Iris pigment epithelial cell (primary cell): ENCODE measurements at places on chromosomes 2 and 18.

GRCh38 chr18:12015416-12016062 is 34.2 kb downstream of the IMPA2 start:
- peak; percentile 11 for DNase-seq

DNA sequence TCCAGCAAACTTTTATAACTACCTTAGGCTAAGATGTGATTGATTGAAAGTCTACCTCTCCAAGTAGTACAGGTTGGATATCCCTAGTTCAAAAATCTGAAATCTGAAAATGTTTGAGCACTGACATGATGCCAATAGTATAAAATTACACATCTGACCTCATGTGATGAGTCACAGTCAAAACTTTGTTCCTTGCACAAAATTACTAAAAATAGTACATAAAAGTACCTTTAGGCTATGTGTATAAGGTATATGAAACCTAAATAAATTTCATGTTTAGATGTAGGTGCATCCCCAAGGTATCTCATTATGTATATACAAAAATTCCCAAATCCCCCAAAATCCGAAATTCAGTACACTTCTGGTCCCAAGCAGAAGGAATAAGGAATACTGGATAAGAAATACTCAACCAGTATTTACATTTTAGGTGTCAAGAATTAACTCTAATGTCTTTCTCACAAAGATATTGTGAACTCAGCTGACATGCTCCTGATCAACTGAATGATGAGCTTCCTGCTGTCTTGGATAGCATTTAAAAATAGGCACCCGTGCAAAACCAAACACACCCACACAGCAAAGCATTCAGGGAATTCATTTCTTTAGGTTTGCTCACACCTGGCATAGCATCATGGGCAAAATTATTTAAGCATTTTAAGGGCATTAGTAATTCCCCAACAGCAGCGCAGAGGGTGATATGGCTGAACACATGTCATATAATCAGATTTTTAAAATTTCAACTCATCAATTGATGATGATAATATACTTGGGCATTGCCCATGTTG is 497.4 kb upstream of the MEIS1 start:
- no peak for DNase-seq

DNA sequence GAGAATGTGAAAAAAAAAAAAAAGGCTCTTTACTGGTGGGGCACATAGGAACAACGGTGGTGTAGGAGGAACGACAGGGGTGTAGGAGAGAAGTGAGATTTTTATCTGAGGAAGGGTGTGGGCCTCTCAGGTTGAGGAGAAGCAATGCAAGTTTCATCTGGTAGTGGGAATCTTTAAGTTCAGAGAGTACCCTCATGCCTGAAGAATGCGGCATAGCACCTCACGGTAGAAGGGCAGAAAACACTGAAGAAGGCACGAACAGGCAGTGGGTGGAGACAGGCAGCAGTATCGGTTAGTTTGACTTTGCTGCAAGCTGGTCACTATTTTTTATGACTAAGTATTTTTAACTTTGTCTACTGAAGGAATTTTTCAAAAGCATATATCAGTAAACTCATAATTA is 52.2 kb upstream of the TSPYL6 start:
- DNase-seq = no peak

DNA sequence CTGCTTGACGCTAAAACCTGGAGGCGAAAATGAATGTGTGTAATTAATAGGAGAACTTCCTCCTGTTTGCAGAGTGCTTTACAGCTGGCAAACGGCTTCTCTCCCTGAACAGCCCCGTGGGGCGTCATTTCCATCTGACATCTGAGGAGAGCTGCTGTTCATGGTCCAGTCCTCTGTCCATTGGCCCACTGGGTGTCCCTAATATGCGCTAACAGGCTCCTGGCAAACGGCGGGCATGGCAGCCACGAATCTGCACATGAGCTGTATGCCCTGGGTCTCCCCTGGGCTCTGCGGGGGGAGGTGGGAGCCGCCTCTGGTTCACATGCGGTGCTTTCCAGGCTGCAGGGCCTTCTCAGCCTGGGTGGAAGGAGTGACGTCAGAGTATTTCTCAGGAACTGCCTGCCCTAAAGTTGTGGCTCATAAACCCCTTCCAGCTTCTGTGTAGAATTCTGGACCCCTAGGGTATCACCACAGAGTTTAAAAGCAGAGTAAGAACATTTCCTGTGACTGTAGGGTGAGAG is 73.2 kb downstream of the LRRFIP1 start:
- peak; percentile 76 for DNase-seq

- no peak for DNase-seq
These were observed 10.8 kb downstream of the OXER1 start for GRCh38 chr2:42752816-42753813.

GRCh38 chr2:113181258-113182051 is 7.7 kb downstream of the PSD4 start:
- no peak for DNase-seq

DNA sequence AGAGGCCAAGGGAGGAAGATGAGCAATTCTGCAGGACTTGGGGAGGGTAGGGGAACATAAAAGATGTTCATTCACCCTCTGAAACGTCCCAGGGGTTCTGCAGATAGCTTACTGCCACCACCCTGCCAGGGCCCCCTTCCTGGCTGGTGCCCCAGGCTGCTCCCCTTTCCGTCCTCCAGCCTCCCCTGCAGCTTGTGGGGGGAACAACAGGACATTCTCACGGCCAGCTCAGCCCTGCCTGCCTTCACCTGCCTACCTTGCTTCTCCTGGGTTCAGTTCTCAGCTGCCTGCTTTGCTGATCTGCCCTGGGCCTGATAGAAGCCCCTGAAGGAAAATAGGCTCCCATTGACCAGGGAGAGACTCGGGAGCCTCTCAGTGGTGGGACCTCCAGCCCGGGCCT is 251.1 kb downstream of the CELF4 start:
- DNase-seq = no peak

GRCh38 chr2:226716126-226716525 is 83.5 kb downstream of the IRS1 start:
- no peak for DNase-seq

DNA sequence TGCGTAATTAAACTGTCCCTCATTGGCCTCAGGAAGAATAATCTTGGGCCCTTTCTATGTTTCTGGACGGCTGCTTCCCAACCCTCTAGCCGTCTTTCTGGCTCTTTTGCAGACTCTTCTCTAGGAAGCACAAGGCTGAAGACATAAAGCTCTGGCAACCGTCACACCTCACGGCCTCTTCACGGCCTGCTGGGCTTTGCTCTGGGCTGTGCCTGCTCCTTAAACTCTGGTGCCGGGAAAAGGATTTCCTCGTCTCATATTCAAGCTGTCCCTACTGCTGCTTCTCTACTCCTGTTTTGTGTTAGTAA is 36.0 kb upstream of the WIPF1 start:
- no peak for DNase-seq

- DNase-seq = no peak
These were observed 89.5 kb downstream of the BIRC6 start for GRCh38 chr2:32446369-32446768.

DNA sequence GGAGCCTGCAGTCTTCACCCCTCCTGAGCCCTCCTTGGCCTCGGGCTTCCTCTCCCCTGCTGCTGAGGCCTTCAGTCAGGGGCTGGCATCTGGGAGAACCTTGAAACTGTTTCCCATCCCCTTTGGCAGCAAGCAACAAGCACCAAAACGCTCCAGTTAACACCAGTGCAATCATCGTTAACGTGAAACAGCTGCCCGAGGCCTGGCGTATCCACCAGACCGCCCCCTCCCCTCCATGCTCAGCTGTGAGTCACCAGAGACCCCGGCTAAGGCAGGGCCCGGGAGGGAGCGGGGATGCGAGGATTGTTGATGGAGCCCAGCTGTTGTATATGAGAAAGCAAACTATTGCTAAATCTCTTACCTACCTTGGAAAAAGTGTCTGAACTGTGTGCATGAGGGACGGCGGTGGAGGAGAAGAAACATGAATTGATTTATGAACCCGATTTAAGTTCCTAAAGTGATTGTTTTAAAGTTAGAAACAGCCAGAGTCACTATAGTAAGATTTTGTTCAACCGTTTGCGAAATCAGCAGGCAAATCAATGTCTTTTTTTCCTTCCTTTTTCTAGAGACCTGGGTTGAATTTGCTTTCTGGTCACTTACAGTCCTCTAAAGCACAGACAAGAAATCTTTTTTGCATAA is 5.2 kb downstream of the ZFP36L2 start:
- DNase-seq = peak; percentile 83
